ENCODE measurements at places on chromosomes 2 and 18.
A peak's percentile ranks its signal among the peaks of the same experiment; 100 is the strongest.

- no peak for DNase-seq
Measured at GRCh38 chr2:12006850-12007249, 260.4 kb downstream of the LPIN1 start.

GRCh38 chr2:148501545-148501944 lies 143.0 kb upstream of the EPC2 start:
- DNase-seq = no peak

GRCh38 chr2:96769814-96770213 lies 9.1 kb downstream of the CNNM4 start:
- DNase-seq = no peak

DNA sequence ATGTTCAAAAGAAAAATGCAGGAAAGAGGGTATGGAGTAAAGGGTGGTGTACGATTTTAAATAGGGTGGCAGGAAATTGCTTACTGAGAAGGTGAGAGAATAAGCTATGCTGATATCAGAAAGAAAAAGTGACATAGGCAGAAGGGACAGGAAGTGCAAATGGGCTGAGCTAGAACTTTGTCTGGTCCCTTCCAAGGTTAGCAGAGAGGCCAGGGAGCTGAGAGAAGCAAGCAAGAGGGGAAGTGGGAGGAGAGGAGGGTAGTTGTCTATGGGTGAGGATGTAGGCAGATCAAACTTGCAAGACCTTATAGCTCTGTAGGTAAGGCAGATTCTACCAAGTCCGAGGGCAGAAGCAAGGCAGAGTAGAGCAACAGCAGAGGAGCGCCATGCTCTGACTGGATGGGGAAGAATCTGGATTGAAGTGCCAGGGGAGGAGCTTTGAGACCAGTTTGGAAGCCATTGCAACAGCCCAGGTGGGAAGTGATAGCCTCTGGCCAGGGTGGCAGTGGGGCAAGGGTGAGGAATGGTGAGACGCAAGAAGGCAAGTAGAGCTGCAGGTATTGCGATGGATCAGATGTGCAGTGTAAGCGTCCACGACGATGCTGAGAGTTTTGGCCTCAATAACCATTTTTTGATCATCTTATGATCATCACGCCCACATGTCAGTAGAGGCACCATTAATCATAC lies 134.4 kb upstream of the APCDD1 start:
- no peak for DNase-seq

GRCh38 chr18:23521907-23522306 lies 18.6 kb downstream of the RMC1 start:
- DNase-seq = no peak

DNA sequence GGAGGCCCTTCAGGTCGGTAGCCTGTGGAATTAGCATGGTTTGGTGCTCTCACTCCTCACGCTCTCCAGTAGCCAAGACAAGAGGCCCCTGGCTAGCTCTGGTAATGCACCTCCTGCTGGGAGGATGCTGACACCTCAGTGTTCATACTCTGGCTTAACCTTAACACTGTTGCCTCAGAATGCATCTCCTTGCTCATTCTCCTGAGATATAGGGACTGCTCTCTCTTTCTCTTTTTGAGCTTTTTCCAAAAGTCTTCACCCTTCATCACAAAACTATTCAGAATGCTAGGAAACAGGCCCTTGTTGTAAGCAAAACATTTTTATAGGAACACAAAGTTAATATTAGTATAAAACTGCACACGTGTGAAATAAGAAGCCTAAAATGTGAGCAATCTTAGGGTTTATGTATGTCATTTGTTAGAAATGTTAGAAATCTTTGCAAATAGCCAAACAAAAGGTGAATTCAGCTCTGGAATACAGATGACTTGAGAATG lies 17.3 kb upstream of the IMPA2 start:
- no peak for DNase-seq

GRCh38 chr2:227125506-227125905 lies 38.5 kb downstream of the COL4A4 start:
- no peak for DNase-seq

- DNase-seq = no peak
Measured at GRCh38 chr2:67917332-67918054, 145.3 kb downstream of the C1D start.

- DNase-seq = no peak
Measured at GRCh38 chr2:138185827-138186226, 221.6 kb downstream of the HNMT start.

DNA sequence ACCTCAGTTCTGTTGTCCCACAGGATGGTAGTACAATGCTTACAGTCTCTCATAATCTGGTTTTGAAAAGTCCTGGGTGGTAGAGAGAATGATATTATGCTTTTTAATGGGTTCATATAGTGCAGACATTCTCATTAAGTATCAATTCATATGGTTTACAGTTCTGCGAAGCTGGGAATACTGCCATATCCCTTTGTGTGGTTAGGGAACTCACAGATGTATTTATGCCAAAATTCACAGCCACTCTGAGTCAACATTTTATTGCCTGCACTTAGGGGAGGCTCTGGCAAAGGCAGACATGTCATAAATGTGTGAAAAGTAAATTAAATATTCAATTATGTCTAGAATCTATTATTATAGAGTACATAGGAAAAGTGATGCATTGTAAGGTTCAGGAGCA lies 808.2 kb downstream of the SUCLG1 start:
- DNase-seq = no peak

DNA sequence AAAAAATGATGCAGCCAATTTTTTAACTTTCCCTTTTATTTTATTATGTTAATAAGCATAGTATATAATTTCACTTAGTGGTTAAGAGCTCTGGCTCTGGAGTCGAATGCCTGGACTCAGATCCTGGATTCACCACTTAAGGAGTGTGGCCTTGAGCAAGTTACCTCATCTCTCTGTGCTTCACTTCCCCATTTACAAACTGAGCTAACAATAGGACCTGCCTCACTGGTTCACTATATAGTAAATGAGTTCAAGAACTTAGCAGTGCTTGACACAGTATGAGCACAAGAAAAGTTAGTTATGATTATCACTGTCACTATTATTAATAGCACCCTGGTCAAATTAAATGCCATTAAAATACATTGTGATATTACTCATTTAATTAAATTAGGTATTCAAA lies 30.6 kb downstream of the SCN3A start:
- DNase-seq = no peak

DNA sequence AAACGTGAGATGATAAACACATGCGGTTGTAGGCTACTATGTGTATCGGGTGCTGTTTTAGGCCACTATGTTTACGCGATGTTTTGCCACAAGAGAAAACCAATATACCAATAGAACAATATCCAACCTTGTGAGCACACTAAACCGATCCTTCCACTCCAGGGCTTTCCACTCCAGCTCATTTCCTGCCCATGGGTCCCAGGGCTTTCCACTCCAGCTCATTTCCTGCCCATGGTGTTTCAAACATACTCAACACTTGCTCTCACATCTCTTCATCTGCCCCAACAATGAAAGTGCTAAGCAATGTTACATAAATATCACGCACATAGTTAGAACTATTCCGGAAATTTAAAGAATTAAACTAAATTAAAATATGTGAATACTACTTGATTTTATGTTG lies 80.0 kb downstream of the EPB41L3 start:
- DNase-seq = no peak

- no peak for DNase-seq
Measured at GRCh38 chr18:60060578-60060977, 160.8 kb downstream of the PMAIP1 start.

- no peak for DNase-seq
Measured at GRCh38 chr2:158217593-158217992, 115.9 kb downstream of the UPP2 start.

- DNase-seq = no peak
Measured at GRCh38 chr2:3302751-3303582, 74.7 kb downstream of the EIPR1 start.

DNA sequence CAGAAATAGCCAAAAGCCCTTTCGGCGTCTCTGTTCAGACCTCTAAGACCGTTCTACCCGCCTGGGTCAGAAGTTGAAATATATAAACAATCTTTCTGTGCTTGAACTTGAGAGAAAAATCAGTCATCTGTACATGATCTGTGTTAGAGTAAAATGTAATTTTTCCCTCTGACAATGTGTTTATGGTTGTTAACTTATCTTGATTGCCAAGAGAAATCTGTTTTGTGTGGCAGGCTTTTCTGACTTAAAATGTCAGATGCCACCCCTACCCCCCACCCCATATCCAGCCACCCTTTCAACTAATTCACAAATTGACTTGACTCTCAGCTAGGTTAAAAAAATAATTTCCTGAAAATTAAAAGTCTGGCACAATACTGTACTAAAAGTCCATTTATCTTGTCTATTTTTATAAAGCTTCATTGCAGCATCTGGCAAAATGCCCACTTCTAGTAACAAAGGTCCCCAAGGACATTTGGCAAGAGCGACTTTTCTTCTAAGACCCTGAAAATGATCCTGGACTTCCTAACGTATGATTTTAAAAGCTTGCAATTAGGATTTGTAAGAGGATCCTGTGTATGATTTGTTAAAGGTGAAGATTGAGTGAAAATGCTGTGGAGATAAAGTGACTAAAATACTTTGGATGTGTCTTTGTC lies 304.2 kb downstream of the EPHA4 start:
- no peak for DNase-seq

- no peak for DNase-seq
Measured at GRCh38 chr2:39608686-39609441, 56.9 kb upstream of the TMEM178A start.

- DNase-seq = no peak
Measured at GRCh38 chr2:221389904-221390303, 182.2 kb downstream of the EPHA4 start.

- DNase-seq = no peak
Measured at GRCh38 chr2:100733391-100734187, 86.3 kb upstream of the NPAS2 start.

DNA sequence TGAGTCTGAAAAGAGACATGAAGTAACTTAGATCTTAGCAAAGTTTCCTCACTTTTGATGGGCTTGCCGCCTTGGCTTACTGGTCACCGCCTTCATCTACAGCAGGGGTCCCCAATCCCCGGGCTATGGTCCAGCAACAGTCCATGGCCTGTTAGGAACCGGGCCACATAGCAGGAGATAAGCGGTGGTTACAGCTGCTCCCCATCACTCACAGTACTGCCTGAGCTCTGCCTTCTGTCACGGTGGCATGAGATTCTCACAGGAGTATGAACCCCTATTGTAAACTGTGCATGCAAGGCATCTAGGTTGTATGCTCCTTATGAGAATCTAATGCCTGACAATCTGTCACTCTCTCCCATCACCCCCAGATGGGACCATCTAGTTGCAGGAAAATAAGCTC lies 72.9 kb downstream of the BIN1 start:
- DNase-seq = peak; percentile 44

GRCh38 chr2:84861539-84861938 lies 19.3 kb downstream of the TRABD2A start:
- no peak for DNase-seq

DNA sequence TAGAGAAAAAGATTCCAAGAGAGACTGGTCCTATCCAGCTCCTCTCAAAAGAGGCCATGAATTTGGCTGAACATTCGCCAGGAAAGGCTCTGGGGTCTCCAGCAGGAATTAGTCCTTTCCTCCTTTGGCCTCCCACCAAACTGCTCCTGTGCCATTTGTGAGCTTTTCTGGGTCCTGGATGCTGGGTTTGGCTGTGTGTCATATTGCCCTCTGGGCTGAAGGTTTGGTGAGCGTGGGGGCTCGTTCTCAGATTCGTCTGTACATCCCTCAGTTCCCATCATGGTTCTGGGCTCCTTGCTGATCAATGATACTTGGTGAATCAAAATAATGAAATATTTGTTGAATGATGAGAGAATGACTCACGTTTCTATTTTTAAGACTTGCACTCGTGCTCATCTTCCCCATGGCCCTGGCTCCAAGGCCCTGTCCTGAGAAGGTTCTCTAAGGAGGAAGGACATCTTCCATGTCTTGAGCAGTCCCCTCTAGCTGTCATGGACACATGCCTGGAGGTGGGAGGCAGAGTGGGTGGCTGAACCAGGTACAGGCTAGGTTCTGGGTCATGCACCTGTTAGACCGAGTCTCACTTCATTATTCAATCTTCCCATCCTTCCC lies 47.8 kb upstream of the RHOB start:
- DNase-seq = no peak

DNA sequence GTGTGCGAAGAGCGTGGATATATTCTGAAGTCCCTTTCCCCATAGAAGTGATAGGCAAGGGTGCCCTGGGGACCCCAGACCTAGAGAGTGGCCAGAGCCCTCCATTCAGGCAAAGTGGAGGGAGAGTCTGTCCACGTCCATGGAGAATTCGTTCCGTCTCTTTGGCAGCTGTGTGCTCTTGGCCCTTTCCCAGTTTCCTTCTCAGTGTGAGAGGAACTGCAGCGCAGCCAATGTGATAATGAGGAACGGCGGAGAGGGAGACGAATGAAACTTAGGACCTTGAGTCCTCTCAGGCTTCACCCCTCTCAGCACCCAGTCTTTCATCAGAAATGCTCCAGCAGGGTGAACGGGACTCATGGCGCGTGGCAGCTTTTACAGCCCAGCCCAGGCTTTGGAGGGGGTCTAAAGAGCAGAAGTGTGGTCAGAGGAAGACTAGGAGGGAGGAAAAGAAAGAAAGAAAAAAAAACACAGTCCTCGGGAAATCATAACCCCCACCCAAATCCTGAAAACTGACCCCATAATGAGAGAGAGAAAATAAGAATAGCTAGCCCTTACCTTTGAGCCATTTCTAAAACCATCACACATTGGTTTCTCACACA lies 95.0 kb upstream of the RIOK3 start:
- no peak for DNase-seq

- no peak for DNase-seq
Measured at GRCh38 chr2:109233643-109234042, 104.6 kb downstream of the SH3RF3 start.

DNA sequence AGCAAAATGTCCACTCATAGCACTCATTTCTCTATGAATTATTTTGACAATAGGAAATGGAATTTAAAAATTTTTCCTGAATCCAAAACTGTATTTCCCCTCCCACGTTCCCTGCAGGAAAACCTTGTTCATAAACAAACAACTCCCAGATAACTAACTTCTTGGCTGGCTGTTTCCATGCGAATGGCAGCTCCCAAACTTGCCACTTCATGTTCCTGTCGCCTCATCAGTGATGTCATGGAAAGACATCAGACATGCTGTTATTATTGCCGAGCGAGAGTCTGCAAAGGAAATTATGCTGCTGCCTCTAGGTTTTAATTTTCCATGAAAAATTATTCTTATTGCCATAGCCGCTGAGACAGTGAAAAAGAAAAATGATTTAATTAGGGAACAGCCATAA lies 117.0 kb upstream of the RIOK3 start:
- no peak for DNase-seq

DNA sequence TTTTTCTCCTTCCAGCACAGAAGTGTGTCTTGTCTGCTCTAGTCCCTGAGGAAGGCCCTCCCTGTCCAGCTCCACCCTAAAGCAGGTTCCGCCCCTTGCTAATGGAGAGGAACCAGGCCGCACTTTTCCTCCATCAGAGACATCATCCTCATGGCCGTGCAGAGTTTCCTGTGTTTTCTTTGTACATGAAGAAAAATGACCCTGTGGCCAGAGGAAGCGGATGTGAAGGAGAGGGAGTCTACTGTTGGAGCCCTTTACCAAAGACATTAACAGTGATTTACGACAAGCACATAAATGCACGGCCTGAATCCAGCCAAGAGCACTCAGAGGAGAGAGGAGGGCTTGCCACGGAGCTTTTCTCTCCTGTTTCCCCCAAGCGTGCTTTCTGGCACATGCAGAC lies 109.5 kb downstream of the RNF144A start:
- DNase-seq = no peak

- no peak for DNase-seq
Measured at GRCh38 chr18:45116116-45116515, 435.4 kb downstream of the SETBP1 start.
